ENCODE measurements at places on chromosomes 5 and 9.
A peak's percentile ranks its signal among the peaks of the same experiment; 100 is the strongest.

DNA sequence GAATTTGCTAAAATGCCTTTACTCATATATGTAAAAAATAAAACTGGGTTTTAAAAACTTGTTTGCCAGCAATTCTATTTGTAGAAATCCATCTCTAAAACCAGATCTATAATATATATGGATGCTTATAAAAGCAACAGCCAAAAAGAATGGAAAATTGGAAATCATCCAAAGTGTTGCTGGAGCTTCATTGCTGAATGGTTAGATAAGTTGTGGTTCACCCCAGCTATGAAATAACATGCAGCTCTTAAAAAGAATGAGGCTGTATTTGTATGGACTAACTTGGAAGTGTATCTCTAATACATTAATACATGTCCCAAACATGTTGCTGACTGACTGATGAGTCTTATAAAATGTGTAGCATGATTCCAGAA lies 76.2 kb downstream of the STK10 start:
- DNase-seq, result peak; percentile 62

DNA sequence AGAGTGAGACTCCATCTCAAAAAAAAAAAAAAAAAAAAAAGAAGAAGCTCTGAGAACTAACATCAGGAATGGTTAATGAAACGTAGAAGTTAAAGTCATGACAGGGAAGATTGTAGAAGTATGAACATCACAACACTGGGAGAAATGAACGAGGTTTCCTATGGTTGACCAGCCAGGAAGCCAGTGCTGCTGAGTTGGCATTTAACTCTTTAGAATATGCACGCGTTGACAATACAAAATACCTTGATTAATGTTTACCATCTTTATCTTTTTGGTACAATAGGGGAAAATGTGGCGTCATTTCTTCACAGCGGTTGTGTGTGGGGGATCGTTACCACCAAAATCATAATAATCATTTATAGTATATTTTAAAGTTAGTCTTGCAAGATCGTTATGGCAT lies 32.0 kb downstream of the ABO start:
- DNase-seq, result no peak

- DNase-seq, result no peak
Observed at GRCh38 chr5:129996896-129997295, 92.6 kb downstream of the CHSY3 start.

DNA sequence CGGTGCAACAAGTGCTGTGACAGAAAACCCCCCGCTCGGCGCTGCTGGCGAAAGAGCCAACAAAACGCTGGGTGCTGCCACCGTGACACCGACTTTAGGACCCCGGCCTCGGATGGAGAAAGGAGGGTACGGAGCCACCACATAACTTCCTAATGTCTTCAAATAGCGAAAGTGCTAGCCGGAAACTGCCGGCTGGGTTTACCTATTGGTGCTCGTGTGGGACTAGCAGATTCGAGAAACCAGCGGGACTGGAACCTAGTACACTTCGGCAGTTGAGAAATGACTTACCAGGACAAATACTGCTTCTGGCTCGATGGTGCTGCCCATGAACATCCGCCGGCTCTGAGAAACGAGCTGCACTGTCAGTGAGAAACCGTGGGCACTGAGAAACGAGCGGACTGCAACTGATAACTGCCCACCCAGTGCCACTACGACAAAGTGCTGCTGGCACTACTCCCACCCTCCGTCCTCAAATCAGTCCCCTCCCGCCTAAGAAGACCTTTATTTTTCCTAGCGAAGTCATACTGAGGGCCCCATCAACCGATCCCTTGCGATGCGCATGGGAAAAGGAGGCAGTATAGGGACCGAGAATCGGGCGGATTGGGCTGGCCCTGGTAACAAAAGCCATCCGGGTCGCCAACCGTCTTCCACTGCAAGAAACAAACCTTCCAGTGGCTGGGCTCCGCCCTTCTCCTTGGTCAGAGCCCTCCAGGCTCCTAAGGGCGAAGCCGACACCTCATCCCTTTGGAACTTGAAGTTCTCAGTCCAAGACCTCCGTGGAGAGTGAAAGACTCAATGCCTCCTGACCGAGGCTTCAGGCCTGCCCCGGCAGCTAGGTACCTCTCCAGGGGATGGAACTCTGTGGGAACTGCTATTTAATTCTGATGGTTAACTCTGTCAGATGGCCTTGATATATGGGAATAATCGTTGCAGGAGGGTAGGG lies 27.0 kb upstream of the ANXA2R start:
- peak; percentile 97 for DNase-seq

DNA sequence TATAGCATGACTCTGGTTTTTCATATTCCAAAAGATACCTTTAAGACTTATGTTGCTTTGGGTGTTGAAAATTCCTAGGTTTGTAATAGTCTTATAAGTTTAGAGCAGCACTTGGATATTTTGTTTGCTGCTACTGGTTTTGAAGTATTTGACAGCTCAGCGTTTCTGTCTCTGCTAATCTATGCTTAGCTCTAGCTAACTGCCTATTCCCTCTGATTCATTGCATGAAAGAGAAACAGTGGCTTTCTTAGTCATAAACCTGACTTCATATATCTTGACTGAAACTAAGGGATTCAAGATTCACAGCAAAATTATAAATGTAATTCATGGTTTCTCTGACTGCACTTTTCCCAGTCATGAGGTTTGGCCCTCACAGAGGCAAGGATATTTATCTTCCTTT lies 35.6 kb upstream of the ANXA1 start:
- no peak for DNase-seq

- DNase-seq, result no peak
Observed at GRCh38 chr5:132098151-132098594, 24.6 kb downstream of the CSF2 start.

- no peak for DNase-seq
Observed at GRCh38 chr9:137311986-137312851, 10.1 kb upstream of the NRARP start.

- DNase-seq, result no peak
Observed at GRCh38 chr5:159581502-159582249, 251.4 kb upstream of the IL12B start.
